H4 (cell line): ENCODE measurements at places on chromosomes 6 and 20. TPM values are rescaled to one million over a fixed set of nuclear protein-coding genes. Genes with fewer than 3 reads are reported as not detected.
A peak's percentile ranks its signal among the peaks of the same experiment; 100 is the strongest.

Gene DEFB132
- total RNA-seq: not detected in 2 replicates

- DNase-seq: no peak
These were observed 108.9 kb upstream of the BTBD3 start for GRCh38 chr20:11808841-11809240.

- DNase-seq: peak; percentile 32
These were observed 115.4 kb downstream of the FRK start for GRCh38 chr6:115945306-115945705.

GRCh38 chr6:114007516-114007915, 36.6 kb upstream of the HDAC2 start:
- DNase-seq: peak; percentile 9

- DNase-seq: no peak
These were observed 189.5 kb downstream of the GMDS start for GRCh38 chr6:2055911-2056310.

GRCh38 chr6:3751077-3751729, at the start of gene PXDC1:
TSS of gene PXDC1 (minus strand) at chr6:3751713. CDS start at chr6:3751531, 182 bp downstream.
- no peak for DNase-seq

Gene LRRN4
- not detected in 2 replicates for total RNA-seq

Gene TPX2
- 111 and 128 TPM in 2 replicates for total RNA-seq

DNA sequence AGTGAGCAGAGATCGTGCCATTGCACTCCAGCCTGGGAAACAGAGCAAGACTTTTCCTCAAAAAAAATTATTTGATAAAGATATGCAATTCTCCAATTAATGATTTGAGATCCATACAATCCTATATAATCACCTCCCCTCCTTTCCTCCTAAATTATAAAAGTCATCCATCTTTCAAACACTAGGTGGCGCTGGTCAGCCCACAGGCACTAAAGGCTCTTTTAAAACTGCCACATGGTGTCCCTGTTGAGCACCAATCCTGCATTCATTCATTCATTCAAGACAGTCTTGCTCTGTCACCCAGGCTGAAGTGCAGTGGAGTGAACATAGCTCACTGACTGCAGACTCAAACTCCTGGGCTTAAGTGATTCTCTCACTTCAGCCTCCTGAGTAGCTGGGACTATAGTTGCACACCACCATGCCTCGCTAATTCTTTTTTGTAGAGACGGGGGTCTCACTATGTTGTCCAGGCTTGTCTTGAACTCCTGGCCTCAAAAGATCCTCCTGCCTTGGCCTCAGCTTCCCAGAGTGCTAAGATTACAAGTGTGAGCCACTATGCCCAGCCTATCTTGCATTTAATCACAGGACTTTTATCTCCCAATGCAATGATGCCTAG, 58.7 kb upstream of the SLC2A12 start:
- DNase-seq: peak; percentile 70

DNA sequence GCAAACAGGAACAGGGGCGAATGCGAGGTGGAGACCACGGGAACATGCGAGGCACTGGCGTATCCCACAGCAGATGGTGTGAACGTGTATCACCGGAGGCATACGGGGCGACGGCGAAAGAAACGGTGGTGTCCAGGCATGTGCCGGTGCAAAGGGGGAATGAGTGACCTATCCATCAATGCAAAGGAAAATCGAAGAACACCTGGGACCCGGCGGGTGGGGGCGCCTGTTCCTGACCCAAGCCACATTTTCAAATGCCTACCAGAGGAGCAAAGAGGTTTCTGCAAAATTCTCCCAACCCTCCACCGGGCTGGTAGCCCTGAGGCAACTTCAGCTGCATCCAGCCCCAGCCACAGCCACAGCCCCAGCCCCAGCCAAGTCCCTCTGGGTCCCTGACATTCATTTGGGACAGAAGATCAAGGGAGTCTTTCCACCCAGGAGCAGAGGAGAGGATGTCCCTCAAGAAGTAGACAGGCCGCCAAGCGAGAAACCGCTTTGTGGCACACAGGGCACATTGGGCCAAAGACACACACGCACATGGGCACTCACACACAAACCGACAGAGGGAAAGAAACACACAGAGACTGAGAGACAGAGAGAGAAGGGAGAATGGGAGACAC, 164.0 kb upstream of the ZNF337 start:
- DNase-seq: no peak

- DNase-seq: no peak
These were observed 58.8 kb upstream of the SMIM28 start for GRCh38 chr6:138318741-138319375.

- DNase-seq: no peak
These were observed 256.0 kb upstream of the TCF21 start for GRCh38 chr6:133632906-133633305.

GRCh38 chr20:963795-964194, 38.3 kb downstream of the RSPO4 start:
- DNase-seq: no peak

GRCh38 chr6:40369042-40369441, 218.1 kb downstream of the LRFN2 start:
- DNase-seq: no peak

Gene TNF
- not detected in 2 replicates for total RNA-seq

DNA sequence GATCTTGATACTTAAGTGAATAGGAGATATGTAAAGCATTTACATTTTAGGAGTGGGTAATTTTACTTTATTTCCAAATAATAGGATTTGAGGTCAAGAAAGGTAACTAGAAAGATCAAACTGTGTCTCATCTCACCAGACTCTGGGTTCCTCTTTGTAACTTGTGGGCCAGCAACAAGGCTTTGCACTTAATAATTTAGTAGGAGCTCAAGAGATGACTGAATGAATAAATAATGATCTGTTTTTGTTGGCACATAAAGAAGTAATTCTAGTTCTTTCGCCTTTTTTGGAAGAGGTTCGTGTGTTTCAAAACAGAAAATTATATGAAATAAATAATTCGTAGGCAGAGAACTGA, 67.4 kb upstream of the FABP7 start:
- DNase-seq: no peak

Gene SNAP25
- 0.74 and 1.2 TPM in 2 replicates for total RNA-seq

Gene BPIFB2
- total RNA-seq: not detected in 2 replicates

Gene TBCC
- total RNA-seq: 49.7 and 66.4 TPM in 2 replicates

DNA sequence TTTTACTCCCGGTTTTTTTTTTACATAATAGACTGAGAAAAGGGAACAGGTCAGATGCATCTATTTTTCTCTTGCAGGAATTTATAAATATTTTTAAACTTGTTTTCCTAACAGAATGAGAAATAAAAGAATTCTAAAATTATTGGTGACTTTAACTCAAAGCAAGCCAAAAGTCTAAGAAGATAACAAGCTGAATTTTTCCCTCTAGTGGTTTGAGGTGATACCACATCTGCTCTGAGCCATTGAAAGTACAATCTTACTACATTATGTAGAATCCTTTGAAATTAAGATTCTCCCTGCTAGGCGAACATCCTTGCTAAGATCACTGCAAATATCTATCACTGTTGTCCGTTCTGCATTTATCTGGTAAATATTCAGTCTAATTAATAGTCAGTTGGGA, 10.7 kb upstream of the STMND1 start:
- DNase-seq: no peak

- DNase-seq: no peak
These were observed 17.8 kb downstream of the LRFN2 start for GRCh38 chr6:40569162-40569910.

Gene TMC2
- total RNA-seq: not detected in 2 replicates

DNA sequence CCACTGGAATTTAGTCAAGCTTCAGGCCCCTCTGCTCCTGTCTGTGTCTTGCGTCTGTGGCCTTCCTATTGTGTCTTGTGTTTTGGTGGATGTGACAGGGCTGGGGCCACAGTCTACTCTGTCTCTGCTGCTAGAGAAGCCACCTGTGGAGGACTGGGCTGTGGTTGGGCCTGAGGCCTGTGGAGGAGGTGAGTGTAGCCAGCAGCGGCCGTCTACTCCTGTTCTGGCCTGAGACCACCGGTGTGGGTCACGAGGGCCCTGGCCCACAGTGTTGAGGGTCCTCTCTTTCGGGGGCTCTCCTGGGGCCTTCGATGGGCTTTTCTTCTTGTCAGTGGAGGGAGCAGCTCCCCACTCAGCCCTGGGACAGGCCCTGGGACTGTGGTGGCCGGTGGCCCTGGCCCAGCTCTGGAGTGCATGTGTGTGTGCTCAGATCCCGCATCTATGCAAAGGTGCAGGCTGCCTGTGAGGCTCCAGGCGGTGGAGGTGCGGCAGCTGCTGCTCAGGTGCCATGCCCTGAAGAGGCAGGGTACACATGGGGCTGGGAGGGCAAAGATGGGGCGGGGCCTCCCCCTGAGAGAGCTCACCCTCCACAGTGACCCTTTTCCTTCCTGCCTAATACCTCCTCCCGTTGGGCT, 20.8 kb downstream of the SDCBP2 start:
- no peak for DNase-seq

- DNase-seq: no peak
These were observed 621.9 kb upstream of the GJE1 start for GRCh38 chr6:141510803-141511202.

GRCh38 chr20:10802236-10802635, 128.4 kb upstream of the JAG1 start:
- DNase-seq: no peak

- DNase-seq: no peak
These were observed 223.9 kb upstream of the THEMIS start for GRCh38 chr6:128124713-128125112.

Gene GSTA4
- total RNA-seq: 14.9 and 19.2 TPM in 2 replicates

Gene CALHM5
- 7.1 and 8.7 TPM in 2 replicates for total RNA-seq

- no peak for DNase-seq
These were observed 37.6 kb downstream of the HMGN3 start for GRCh38 chr6:79196912-79197311.

GRCh38 chr20:3218307-3218988, 9.2 kb downstream of the ITPA start:
- no peak for DNase-seq

GRCh38 chr6:143293523-143293922, 157.0 kb downstream of the ADAT2 start:
- DNase-seq: no peak

DNA sequence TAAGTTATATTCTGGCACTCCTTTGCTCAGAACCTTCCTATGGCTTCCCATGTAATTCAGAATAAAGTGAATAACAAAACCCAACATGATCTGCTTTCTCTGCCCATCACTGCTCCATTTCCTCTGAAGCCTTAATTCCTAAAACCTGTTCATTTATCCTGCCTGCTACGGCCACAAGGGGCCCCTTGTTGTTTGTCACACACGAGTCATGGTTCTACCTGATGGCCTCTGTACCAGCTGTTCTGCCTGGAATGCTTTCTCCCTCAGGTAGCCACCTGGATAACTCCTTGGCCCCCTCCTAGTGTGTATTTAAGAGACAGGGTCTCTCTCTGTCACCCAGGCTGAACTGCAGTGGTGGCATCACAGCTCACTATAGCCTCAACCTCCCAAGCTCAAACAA, 26.8 kb downstream of the ERGIC3 start:
- DNase-seq: no peak

Gene LY6G6F
- total RNA-seq: not detected in 2 replicates

DNA sequence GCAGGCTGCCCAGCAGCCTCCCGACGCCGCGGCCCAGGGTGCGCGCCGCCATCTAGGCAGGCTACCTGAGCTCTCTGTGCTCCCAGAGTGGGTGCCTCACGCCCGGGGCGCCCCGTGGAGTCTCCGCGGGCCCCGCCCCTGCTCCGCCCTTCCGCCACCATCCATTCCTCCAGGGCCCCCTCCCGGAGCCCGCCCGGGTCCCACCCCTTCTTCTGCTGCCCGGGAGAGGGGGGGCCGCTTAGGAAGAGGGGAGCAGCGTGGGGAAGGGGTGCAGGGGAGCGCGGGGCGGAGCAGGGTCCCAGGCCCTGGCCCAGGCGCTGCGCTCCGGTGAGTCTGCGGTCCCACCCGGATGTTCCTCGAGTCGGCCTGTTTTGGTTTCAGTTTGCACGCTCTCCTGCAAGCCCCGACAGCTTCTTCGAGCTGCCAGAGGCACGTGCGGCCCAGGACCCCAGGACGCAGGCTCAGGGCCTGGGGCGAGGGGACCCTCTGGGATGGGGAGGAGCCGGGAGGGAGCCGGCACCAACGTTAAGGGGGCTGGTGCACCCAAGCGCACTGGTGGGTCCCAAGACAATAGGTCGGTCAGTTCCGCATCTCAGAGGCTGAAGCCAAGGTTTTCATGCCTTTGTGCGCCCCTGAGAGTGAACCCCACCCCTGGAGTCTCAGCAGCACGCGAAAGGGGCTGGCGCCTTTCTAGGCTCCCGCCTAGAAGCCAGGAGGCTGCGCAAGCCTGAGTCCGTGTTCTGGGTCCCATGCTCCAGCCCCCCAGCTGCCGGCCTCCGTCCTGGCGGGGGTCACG, at the start of gene ACSS1:
Gene ACSS1 (minus strand): TSS at position 89 of the 796 bp plus-strand sequence. CDS start 37 bp downstream, at position 52.
- no peak for DNase-seq

DNA sequence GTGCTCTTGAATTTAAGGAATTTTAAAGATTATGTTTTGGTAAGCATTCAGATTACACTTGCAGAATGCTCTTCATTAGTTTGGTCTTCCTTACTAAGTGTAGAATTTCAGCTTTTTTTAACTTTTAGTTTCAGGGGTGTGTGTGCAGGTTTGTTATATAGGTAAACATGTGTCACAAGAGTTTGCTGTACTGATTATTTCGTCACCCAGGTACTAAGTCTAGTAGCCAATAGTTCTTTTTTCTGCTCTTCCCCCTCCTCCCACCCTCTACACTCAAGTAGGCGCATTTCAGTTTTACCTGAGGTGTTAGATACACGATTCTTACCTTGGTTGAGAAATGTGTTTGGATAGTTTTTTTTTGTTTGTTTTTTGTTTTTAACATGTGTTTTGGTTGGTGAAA, 68.3 kb downstream of the AFG1L start:
- DNase-seq: no peak

Gene BAK1
- 16.3 and 18.8 TPM in 2 replicates for total RNA-seq

DNA sequence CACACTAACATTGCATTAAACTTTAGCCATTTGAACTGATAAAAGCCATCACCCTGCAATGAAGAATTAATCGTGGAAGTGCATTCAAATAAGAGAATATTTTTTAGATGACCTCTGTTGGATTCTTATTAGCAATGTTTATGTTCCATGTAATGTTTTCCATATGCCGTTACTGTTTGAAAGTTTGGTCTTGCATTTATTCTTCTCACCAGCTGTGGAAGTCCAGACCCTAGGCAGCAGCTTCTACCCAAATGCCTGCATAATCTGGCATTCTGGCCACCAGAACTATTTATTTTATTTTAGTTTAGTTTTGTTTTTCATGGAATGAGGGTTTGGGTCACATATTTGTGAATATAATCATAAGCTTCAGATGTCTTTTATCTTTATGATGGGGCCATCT, 140.4 kb downstream of the SAMD5 start:
- no peak for DNase-seq

- DNase-seq: peak; percentile 61
These were observed 74.1 kb upstream of the SLC4A11 start for GRCh38 chr20:3312940-3313682.

- DNase-seq: peak; percentile 92
These were observed 561.3 kb upstream of the JAG1 start for GRCh38 chr20:11235058-11235457.
